COLO829 (cell line): ENCODE measurements at places on chromosomes 1 and 21.
A peak's percentile ranks its signal among the peaks of the same experiment; 100 is the strongest.

- DNase-seq = no peak
These were observed 735.9 kb downstream of the KCNT2 start for GRCh38 chr1:195872376-195872775.

DNA sequence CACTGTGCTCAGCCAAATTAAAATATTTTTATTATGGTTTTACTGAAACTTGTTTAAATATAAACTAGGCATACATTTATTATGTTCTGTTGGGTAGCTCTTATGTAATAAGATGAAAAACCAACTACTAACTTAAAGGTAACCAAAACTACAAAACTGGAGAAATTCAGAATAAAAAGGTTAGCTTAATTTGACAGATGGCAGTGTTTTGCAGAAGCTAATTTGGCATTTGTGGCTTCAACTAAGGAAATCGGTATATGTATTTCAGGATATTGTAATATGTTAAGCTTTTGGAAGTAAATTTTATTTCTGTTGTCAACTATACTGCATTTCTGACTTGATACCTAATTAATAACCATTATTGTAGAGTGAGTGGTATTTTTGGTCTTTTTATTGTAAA lies 18.8 kb downstream of the USP25 start:
- DNase-seq = no peak

DNA sequence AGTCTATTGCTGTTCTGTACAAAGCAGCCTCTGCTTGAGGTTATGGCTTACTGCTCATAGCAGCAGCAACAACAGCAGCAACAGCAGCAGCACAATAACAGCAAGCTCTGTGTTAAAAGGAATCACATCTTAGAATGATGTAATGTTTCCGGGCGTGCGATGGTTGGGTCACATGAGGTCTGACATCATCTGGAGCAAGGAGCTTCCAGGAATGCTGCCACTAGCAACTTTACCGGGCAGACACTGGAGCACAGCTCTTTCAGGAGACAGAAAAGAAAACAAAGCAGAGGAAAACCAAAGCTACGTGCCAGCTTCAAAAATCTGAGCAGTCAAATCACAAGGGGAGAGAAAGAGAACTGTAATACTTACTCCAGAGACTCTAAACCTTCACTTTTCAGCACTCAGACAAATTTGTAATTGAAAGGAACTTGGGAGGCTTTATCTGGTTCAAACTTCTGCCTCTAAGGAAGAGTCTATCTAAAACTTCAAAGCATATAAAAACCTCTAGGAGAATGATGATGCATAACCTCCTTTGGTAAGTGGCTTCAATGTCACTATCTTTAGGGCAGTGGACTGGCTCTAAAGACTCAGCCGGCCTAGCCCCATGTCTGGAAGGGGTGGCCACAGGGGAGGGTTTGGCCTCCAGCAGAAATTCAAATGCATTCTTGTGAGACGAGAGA lies 28.3 kb upstream of the RAB3GAP2 start:
- DNase-seq = peak; percentile 92

GRCh38 chr1:21335750-21336224 lies 45.5 kb upstream of the ECE1 start:
- peak; percentile 20 for DNase-seq

DNA sequence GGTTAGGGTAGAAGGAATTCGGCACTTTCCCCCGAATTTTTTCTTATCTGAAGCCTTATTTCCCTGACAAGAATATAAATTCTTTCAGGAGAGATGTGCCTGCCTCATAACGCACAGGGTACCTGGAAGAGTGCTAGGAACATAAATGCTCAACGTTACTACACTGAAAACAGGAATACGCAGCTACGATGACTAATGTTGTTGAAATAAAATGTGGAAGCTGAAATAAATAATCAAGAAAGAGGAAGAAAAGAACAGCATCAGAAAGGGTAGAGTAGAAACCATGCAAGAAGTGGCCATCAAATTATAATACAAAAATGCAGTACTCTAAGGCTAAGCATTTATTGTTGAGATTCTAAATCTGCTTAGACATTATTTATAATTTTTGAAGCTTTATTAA lies 33.9 kb downstream of the SLC66A1 start:
- no peak for DNase-seq

GRCh38 chr1:152034654-152035538 lies 1.9 kb downstream of the S100A11 start:
- peak; percentile 89 for DNase-seq

DNA sequence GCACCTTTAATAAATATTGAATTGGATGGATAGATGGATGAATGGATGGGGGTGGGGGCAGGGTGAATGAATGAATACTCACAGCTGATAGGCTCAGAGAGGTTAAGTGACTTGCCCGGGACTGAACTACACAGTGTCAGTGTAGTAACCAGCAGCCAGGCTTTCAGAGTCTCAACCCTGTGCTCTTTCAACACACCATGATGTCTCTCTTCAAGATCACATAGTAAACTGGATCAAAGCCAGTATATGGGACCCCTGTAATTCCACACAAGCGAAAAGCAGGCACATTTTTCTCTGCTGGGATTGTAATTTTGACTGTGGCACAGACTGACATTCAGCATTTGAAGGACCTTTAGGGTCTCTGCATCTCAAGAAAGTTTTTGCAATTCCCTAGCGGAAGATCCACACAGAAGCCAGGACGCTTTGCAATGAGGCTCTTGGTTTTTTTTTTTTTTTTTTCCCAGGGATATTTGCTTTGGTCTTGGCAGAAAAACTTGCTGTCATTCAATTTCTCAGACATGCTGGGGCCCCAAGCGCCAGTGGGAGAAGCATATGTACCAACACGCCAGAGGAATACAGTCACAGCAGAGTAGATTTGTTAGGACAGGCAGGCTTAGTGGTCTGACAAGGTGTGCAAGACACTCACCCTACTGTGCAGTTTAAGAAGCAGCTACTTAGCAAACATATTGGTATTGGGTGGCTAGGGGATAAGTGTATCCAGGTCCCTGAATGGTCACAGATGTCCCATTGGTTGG lies 213.1 kb upstream of the CAMK1G start:
- no peak for DNase-seq

GRCh38 chr1:17741052-17741451 lies 14.1 kb upstream of the ACTL8 start:
- DNase-seq = no peak

- peak; percentile 61 for DNase-seq
These were observed 20.2 kb downstream of the CLIC4 start for GRCh38 chr1:24765308-24765988.

DNA sequence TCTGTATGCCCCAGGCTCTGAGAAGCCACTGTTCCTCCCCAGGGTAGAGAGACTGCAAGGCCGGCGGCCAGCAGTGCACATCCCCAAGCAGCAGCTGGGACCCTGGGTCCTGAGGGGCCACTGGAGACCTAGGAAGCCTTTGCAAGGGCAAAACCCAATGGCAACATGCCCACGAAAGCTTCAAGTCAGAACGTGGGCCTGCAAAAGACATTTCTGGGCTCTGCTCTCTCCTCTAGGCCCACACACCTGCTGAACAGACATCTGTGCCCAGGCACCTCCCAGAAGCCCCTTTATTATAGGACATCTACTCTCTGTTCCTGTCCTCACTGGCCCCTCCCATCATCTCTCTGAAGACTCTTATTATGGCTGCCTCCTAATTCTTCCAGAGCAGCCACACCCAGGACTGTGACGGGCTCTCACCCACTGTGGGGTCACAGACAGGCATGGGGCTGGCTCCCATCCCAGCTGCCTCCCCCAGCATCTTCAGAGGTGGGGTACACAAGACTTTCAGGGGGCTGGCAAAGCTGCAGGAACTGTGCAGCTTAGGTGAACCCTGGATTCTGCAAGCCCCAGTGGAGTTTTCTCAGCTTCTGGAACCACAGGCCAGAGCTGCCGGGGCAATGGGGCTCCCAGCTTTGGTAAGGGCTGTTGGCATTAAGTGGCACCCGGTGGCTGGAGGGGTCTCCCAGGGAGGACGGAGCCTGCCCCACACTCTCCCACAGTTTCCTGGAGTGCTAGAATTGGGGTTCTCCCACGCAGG lies 12.6 kb downstream of the TRIM11 start:
- DNase-seq = no peak

DNA sequence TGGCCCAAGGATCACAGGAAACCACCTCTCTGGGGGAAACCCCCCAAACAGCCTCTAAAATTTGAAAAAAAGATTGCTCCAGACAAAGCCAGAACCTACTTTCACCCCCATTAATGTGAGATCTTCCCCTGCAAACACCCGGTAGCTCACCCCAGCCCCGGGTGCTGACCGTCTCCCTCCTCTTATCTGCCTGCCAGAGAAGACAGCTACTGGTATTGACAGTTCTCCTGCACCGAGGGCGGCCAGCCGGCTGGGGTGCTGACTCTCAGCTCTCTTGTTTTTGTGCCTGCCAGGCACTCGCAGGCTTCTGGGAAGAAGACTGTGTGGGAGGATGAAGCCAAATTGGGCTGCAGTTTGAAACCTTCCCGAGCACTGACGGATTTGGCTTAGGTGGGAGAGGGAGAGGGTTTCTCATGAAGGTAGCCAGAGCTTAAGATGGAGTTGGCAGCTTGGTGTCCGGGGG lies 48.2 kb downstream of the RASSF5 start:
- no peak for DNase-seq

DNA sequence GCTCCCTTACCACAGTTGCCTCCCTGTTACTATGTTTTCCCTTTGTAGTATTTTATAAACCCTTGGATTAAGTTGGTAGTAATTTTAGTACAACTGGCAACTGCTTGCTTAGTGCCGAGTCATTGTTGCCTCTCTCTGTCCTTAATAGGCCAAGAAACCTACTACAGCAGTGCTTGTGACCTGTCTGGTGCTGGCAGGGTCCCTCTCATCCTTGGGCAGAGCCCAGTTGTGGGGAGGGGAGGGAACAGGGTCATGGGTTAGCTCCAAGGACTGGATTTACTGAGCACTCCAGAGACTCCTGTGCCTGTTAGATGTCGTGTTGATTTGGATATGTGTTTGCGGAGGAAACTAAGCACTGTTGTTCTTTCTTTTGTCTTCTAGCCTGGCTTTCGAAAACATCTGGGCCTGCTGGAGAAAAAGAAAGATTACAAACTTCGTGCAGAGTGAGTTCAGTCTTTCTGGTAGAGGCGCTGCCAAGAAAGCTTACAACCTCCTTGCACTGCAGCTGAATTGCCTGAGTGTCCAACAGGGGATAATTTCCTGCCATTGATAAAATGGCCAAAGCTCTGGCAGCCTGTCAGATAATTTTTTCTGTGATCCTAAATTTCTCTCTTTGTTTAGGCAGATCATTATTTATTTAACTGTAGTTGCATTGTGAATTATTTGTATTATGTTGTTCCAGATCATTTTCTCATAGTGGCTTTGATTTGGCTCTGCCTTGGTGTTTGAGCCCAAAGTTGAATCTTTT lies 3.6 kb downstream of the UTP11 start:
- DNase-seq = no peak

- no peak for DNase-seq
These were observed 47.9 kb upstream of the LAPTM5 start for GRCh38 chr1:30805304-30806003.

DNA sequence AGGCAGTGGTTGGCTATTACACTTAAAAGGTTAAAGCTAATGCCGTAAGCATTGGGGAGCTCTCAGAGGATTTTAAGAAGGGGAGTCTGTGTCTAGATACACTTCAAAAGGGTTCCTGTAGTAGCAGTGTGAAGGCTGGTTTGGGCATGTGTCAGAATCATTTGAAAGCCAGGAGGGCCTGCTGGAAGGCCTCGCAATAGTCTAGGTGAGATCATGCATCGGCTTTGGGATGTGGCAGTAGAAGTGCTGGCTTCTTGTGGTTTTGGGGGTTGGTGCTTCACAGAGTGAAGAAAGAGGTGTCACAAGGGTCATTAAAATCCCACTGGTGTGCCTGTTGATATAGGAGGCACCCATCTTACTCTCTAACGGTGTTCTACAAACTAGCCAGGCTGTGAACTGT lies 85.7 kb downstream of the ST6GALNAC3 start:
- DNase-seq = no peak

DNA sequence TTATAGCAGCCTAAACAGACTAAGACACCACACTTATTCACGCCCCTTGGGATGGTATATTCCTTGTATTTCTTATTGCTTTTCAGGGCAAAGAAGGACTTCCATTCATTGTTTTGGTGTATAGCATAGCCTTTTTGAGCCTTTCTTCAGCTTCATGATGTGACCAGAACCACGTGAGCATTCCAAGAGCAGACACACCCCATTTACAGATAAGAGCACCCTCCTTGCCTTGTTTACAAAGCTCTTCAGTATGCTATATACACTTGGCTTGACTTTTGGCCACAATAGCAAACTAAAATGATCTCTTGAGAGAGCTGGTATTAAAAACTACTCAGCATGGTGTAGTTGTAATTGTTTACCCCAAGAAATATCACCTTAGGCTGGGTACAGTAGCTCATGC lies 78.7 kb downstream of the PIK3R3 start:
- DNase-seq = no peak

DNA sequence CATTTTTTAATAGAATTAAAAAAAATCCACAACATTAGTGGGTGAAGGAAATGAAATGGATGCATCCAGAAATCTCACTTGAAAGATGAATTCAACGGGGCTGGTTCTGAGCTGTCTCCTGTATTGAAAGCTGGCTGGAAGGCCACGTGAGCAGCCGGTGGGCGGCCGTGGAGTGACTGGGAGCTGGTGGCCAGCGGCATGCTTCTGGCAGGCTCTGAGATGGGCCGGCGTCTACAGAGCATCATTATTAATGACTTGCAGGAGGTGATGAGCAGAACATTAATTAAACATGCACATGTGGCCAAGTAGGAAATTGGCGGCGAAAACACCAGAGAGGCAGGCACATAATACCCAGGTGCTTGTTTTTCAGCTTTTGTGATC lies 115.6 kb upstream of the LMO4 start:
- DNase-seq = no peak

DNA sequence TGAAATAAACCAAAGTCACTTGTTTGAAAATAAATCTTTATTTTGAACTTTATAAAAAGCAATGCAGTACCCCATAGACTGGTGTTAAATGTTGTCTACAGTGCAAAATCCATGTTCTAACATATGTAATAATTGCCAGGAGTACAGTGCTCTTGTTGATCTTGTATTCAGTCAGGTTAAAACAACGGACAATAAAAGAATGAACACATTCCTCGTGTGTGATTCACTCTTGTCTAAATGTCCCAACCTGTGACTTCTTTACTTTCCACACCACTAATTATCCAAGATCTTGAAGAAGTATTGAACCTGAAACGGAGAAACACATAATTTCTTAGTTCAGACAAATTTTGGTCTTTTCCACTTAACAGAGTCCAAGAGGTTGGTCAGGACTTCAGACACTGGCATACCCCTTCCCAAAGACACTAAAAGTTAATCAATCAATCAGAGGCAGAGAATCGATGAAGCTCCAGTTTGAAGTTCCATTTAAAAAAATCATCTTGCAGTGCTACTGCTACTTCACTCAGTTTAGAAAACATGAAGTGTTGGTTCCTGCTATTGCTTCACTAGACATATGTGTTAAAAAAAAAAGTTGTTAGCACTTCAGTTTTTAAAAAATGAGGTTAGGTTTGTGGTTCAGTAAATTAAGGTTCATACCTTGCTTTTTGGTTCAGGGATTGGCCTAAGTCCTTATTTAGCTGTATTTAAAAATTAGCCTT lies 26.2 kb downstream of the ATP1B1 start:
- no peak for DNase-seq

DNA sequence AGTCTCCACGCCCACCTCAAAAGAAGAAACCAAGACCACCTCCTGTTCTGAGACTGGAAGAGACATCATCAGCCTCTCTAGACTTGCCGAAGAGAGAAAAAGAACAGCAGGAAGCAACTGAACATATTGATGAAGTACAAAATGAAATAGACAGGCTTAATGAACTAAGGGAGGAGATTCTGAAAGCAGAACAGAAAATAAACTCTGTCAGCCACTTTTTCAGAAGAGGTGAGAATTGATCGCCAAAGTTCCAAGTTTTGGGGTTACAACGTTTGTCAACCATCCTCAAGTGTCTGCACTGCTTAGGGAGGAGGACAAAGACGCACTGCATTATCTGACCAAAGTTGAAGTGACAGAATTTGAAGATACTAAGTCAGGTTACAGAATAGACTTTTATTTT lies 45.6 kb downstream of the ABL2 start:
- DNase-seq = no peak
